Chondrocyte (in vitro differentiated cells): ENCODE measurements at places on chromosomes 3 and 15. TPM values are rescaled to one million over a fixed set of nuclear protein-coding genes. Genes with fewer than 3 reads are reported as not detected.

Gene TEX55
- total RNA-seq: not detected in 3 replicates

Gene TGM4
- 0.27 TPM in 1 of 3 replicates, not detected in the others for total RNA-seq

Gene CAMKV
- not detected in 3 replicates for total RNA-seq

Gene P2RY12
- not detected in 3 replicates for total RNA-seq

Gene MOBP
- not detected in 3 replicates for total RNA-seq

Gene STAB1
- total RNA-seq: not detected in 3 replicates

Gene TNNC1
- total RNA-seq: 3.3 to 13.7 TPM (median 12.7 TPM) in 3 replicates

Gene GOLGA8T
- 0.20 TPM in 1 of 3 replicates, not detected in the others for total RNA-seq

Gene GOLGA6L7
- total RNA-seq: not detected in 3 replicates

Gene A4GNT
- not detected in 3 replicates for total RNA-seq

Gene TNIK
- 16.9 to 18.7 TPM (median 17.5 TPM) in 3 replicates for total RNA-seq

Gene FEZF2
- total RNA-seq: not detected in 3 replicates

Gene LRTM1
- total RNA-seq: not detected in 3 replicates

Gene GPR149
- not detected in 3 replicates for total RNA-seq

Gene CHRM5
- total RNA-seq: not detected in 3 replicates

Gene P2RY13
- total RNA-seq: not detected in 3 replicates

Gene ATG7
- 27.4 to 34.3 TPM (median 29.0 TPM) in 3 replicates for total RNA-seq

Gene C3orf52
- total RNA-seq: 2.1 to 5.8 TPM (median 4.3 TPM) in 3 replicates

Gene MME
- total RNA-seq: 1.7 to 8.9 TPM (median 2.5 TPM) in 3 replicates

Gene LYZL4
- total RNA-seq: not detected in 3 replicates

Gene CELSR3
- total RNA-seq: 9.6 to 11.4 TPM (median 10.5 TPM) in 3 replicates

Gene NR2E3
- not detected in 3 replicates for total RNA-seq

Gene ZSCAN2
- total RNA-seq: 8.8 to 11.9 TPM (median 10.5 TPM) in 3 replicates

Gene SNTN
- not detected in 3 replicates for total RNA-seq

Gene STARD9
- 13.6 to 15.5 TPM (median 14.9 TPM) in 3 replicates for total RNA-seq

Gene RTP1
- total RNA-seq: not detected in 3 replicates

Gene GNAT1
- not detected in 3 replicates for total RNA-seq

Gene CYP1A1
- 0.22 to 0.67 TPM (median 0.27 TPM) in 3 replicates for total RNA-seq

Gene PKM
- 909 to 976 TPM (median 944 TPM) in 3 replicates for total RNA-seq

Gene GLDN
- total RNA-seq: 0.29 to 0.41 TPM (median 0.35 TPM) in 3 replicates

Gene ACAN
- 21.5 to 176 TPM (median 171 TPM) in 3 replicates for total RNA-seq

Gene CMTM8
- total RNA-seq: 2.3 to 3.7 TPM (median 2.5 TPM) in 3 replicates

Gene RPLP1
- total RNA-seq: 1,418 to 1,674 TPM (median 1,473 TPM) in 3 replicates

Gene GHRL
- total RNA-seq: not detected in 3 replicates

Gene PAQR5
- 0.20 TPM in 1 of 3 replicates, not detected in the others for total RNA-seq

Gene SEMA6D
- total RNA-seq: 4.9 to 6.4 TPM (median 5.4 TPM) in 3 replicates

Gene HYPK
- total RNA-seq: 7.9 to 26.1 TPM (median 9.9 TPM) in 3 replicates

Gene XCR1
- not detected in 3 replicates for total RNA-seq

Gene FGD5
- 0.22 to 0.46 TPM (median 0.28 TPM) in 3 replicates for total RNA-seq

Gene GMNC
- total RNA-seq: 0.05 to 0.29 TPM in 2 of 3 replicates, not detected in the other

Gene CD200R1
- not detected in 3 replicates for total RNA-seq

Gene PIK3R4
- total RNA-seq: 16.9 to 28.0 TPM (median 17.7 TPM) in 3 replicates

Gene LDHAL6B
- total RNA-seq: not detected in 3 replicates

Gene DUOX1
- 0.21 TPM in 1 of 3 replicates, not detected in the others for total RNA-seq

Gene RASGRP1
- total RNA-seq: 0.52 to 1.1 TPM in 2 of 3 replicates, not detected in the other

Gene SYNPR
- total RNA-seq: not detected in 3 replicates

Gene MESP2
- 0.25 to 0.51 TPM (median 0.36 TPM) in 3 replicates for total RNA-seq

Gene RTP3
- not detected in 3 replicates for total RNA-seq

Gene ITIH3
- 3.5 to 17.8 TPM (median 16.9 TPM) in 3 replicates for total RNA-seq
